Right atrium auricular region (tissue), 2 donors: ENCODE measurements at places on chromosomes 3 and 15.
A peak's percentile ranks its signal among the peaks of the same experiment; 100 is the strongest.

DNA sequence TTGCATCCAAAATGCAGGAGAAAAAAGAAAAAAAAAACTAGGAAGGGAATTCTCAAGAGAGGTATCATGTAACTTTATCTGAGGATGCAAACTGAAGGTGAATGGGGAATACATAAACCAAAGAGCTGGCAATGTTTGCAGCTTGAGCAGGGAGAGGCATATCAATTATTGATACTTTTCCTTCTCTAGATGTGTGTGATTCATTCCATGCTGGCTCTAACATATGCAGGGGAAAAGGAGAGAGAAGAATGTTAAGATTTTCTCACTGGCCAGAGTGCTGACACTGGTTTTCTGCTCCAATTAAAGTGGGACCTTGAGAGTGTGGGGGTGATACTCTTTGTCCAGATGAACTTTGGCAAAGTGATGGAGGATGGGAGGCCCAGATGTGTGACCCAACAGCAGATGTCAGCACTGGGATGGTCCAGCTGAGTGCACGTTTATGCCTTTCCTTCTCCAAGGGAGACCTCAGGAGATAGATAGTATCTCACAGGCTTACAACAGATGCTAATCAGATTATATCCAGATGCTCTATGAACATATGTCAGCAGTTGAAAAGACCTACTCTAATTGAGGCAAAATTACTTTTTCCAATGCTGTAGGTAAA, 50.0 kb upstream of the PSMD6 start:
- no peak overlapping the region for H3K27ac ChIP-seq
- no peaks in the 10 kb centered on the region for H3K36me3 ChIP-seq
- no peak overlapping the region for H3K4me3 ChIP-seq
- DNase-seq, result no peak

DNA sequence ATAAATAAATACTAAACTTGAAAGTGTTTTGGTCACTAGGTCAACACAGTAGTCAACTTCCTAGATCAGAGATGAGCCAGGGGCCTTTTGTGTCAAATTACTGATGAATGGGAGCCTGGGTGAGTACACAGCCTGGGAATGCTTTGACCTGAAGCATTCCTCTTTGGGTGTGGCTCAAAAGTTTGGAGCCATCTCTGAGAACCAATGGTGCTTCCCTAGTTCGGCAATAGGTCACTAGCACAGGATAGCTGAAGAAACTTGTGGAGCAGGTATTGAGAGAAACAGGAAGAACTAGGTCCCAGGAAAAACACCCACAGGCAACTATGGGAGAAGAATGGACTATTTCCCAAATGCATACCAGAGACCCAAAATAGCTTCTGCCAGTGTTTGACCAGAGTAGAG, 56.6 kb upstream of the PLXND1 start:
- peak overlapping the region; percentile 42 for H3K27ac ChIP-seq
- no peaks in the 10 kb centered on the region for H3K4me1 ChIP-seq
- no peak overlapping the region for H3K4me3 ChIP-seq
- H3K27me3 ChIP-seq, result no peaks in the 10 kb centered on the region
- no peak for DNase-seq

DNA sequence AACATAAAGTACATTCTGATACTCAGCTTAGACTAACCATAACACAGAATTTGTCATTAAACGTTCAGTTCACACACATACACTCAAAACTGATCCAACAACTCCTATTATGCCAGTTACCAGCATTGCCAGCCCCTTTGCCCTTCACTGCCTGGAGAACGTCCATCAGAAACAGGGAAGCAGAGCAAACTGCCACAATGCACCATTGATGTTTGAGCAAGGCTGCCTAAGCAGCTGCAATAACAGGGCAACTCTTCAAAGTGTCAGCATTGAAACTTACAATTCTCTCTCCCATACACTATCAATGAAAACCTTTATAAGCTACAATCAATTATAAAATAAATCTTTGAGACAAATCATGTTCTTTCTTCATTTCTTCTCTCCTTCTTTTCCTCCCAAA, 85.1 kb downstream of the ZBTB20 start:
- H3K4me1 ChIP-seq, result no peaks in the 10 kb centered on the region
- H3K4me3 ChIP-seq, result no peak overlapping the region
- no peaks in the 10 kb centered on the region for H3K36me3 ChIP-seq
- no peak for DNase-seq

DNA sequence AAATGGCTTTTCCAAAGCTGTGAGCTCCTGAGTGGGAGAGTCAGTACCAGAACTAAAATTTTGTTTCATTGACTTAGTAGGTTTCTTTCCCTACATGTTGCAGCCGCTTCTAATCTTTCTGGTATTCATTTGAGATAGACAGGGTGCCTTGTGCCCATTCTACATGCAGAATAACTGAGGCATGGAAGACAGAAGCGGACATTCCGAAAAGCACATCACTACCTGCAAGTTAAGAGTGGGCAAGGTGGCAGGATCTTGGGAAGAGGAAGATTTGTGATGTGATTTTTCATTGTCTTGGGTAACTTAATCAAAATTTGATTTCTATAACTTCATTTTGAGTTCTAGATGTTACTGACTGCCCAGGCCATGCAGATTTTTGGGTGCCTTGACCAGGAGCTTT, 2.0 kb downstream of the MAP2K5 start:
- no peaks in the 10 kb centered on the region for H3K36me3 ChIP-seq
- peaks cover 37% of the 10 kb centered on the region for H3K4me1 ChIP-seq
- no peaks in the 10 kb centered on the region for H3K27me3 ChIP-seq
- DNase-seq, result no peak
- H3K4me3 ChIP-seq, result no peak overlapping the region

- no peaks in the 10 kb centered on the region for H3K4me1 ChIP-seq
- H3K27me3 ChIP-seq, result no peaks in the 10 kb centered on the region
- H3K27ac ChIP-seq, result no peak overlapping the region
- no peak overlapping the region for H3K4me3 ChIP-seq
- H3K36me3 ChIP-seq, result no peaks in the 10 kb centered on the region
Measured at GRCh38 chr3:102353148-102353547, 81.7 kb upstream of the ZPLD1 start.

DNA sequence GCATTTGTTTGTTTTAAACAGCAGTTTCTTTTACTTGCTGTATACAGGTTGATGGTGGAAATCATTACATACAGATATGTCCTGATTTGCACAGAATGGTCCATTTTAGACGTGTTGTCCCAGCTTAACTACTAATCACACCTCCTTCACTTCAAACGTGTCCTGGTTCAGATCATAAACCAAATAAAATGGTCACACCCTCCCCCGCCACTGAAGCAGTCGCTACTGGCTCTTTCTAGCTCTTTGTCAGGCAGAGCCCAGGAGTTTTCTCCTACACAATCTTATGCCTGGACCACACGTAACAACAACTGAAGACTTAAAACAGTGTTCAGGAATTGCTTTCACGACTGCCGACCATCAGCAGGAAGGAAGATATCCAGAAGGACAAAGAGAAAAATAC, 73.6 kb downstream of the MESD start:
- no peaks in the 10 kb centered on the region for H3K36me3 ChIP-seq
- H3K27me3 ChIP-seq, result no peaks in the 10 kb centered on the region
- H3K4me1 ChIP-seq, result no peaks in the 10 kb centered on the region

- DNase-seq, result no peak
- no peaks in the 10 kb centered on the region for H3K27me3 ChIP-seq
- no peaks in the 10 kb centered on the region for H3K4me1 ChIP-seq
- no peak overlapping the region for H3K4me3 ChIP-seq
Measured at GRCh38 chr3:170976190-170976519, 50.4 kb downstream of the SLC2A2 start.

DNA sequence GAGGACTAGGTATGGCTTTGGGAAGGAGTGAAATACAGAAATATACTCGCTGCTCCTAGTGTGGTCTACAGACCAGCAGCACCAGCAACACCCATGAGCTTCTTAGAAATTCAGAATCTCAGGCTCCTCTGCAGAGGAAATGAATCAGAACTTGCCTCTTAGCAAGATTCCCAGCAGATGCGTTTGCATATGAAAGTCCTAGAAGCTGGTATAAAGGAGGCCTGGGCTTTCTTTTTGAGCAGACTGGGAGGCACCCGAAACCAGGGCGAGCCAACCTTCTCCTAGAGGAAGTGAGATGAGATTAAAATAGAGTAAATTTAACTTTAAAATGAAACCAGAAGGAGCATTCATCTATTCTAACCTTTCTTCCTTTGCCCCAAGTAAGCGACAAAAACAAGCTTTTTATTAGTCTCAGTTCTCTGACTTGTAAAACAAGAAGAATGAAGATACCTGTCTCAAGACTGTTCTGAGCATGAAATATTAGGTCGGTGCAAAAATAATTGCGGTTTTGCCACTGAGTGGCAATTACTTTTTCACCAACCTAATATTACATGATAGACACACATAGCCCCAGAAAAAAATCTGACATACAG, 140.0 kb downstream of the PDZRN3 start:
- H3K36me3 ChIP-seq, result no peaks in the 10 kb centered on the region
- no peak overlapping the region for H3K4me3 ChIP-seq
- H3K27me3 ChIP-seq, result no peaks in the 10 kb centered on the region
- no peak overlapping the region for H3K27ac ChIP-seq
- no peak for DNase-seq
- H3K4me1 ChIP-seq, result peaks cover 40% of the 10 kb centered on the region

DNA sequence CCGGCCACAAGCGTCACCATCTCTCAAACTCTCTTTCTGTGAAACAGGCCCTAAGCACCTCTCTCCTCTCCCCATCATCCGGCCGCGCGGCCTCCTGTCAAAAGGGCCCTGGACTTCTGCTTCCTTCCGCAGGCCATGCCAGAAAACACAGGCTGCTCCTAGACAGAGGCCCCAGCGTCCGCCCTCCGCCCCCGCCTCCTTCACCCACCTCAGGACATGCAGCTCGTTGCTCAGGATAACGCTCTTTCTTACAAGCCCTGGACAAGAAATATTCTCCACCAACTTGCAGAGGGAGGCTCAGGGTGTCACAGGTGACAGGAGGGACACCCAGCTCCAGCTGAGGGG, 212.0 kb downstream of the XXYLT1 start:
- no peak overlapping the region for H3K4me3 ChIP-seq
- no peak for DNase-seq
- H3K27me3 ChIP-seq, result no peaks in the 10 kb centered on the region
- H3K27ac ChIP-seq, result no peak overlapping the region
- H3K36me3 ChIP-seq, result no peaks in the 10 kb centered on the region

DNA sequence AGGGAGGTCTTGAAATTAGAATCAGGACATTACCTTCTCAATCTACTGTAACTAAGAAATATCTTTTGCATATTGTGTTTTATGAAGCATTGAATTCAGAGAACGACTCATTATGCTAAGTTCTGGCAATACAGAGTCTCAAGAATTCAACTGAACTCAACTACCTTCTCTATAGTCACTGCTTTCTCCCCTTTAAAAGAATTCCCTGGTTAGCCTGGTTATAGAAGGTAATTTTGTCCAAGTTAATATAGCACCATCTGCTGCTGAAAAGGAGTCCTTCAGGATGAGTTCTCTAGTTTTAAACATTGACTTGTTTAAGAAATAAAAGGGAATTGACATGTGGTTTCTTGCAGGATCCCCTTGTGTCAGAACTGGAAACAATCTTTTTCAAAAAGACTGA, 60.2 kb downstream of the IL16 start:
- no peaks in the 10 kb centered on the region for H3K4me1 ChIP-seq
- H3K27ac ChIP-seq, result no peak overlapping the region
- H3K4me3 ChIP-seq, result no peak overlapping the region
- no peaks in the 10 kb centered on the region for H3K36me3 ChIP-seq
- no peak for DNase-seq

GRCh38 chr15:84631706-84632272, 22.3 kb downstream of the WDR73 start:
- peaks cover 28% of the 10 kb centered on the region for H3K4me1 ChIP-seq
- peak overlapping the region; percentile 95 for H3K27ac ChIP-seq
- no peak for DNase-seq
- H3K4me3 ChIP-seq, result peak overlapping the region; percentile 64
- no peaks in the 10 kb centered on the region for H3K36me3 ChIP-seq
- H3K27me3 ChIP-seq, result no peaks in the 10 kb centered on the region

- no peaks in the 10 kb centered on the region for H3K27me3 ChIP-seq
- H3K27ac ChIP-seq, result peak within 1 kb of the TSS; percentile 85
- H3K36me3 ChIP-seq, result no peaks in the 10 kb centered on the region
Measured at GRCh38 chr3:142963516-142964448, at the start of gene PAQR9. Gene PAQR9 (minus strand): TSS chr3:142963674. CDS start chr3:142963336, 338 bp downstream.

DNA sequence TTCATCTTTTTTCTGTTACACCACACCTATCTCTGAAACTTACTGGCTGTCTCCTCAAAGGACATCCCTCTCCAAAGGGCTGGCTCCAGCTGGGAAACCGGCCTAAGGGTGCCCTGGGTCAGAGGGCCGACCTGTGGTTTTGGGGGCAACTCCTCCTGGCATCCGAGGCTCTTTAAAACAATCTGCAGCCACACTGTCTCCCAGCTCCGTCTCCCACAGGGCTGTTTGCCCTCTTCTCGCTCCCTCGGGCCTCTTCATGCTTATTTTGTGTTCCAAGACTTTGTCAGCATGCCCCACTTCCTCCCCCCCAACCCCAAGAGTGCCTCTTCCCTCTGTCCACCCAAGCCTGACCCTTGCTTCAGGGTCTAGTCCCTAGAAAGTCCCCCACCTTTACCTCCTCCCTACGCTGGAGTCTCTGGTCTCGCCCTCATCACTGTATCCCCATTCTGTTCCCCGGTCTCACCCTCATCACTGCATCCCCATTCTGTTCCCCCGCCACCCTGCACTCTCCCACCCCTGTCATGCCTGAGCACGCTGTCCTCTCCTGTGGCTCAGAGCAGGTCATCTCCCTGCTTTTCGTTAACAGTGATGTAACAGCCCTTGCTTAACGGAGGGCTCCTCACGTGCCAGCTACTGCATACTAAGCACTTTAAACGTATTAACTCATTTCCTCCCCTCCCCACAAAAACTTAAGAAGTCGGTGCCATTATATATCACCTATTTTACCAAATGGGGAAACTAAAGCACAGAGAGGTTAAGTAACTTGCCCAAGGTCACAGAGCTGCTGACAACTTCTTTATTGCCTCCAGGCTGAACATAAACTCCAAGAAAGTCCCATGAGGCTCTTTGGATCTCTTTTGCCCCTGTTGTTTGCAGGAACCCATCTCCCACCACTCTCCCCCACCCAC, 1.1 kb upstream of the CSK start:
- DNase-seq, result no peak
- H3K27me3 ChIP-seq, result no peaks in the 10 kb centered on the region
- peaks cover 75% of the 10 kb centered on the region for H3K4me1 ChIP-seq
- H3K27ac ChIP-seq, result peak overlapping the region; percentile 72
- no peaks in the 10 kb centered on the region for H3K36me3 ChIP-seq

- no peak for DNase-seq
- H3K27me3 ChIP-seq, result no peaks in the 10 kb centered on the region
- peaks cover 20% of the 10 kb centered on the region for H3K4me1 ChIP-seq
- no peaks in the 10 kb centered on the region for H3K36me3 ChIP-seq
Measured at GRCh38 chr3:196611761-196612483, 27.6 kb upstream of the NRROS start.

- H3K27ac ChIP-seq, result no peak overlapping the region
- no peaks in the 10 kb centered on the region for H3K36me3 ChIP-seq
Measured at GRCh38 chr3:18591120-18591519, 166.0 kb upstream of the SATB1 start.

- H3K36me3 ChIP-seq, result no peaks in the 10 kb centered on the region
- H3K4me1 ChIP-seq, result no peaks in the 10 kb centered on the region
- no peak for DNase-seq
- no peak overlapping the region for H3K4me3 ChIP-seq
- H3K27me3 ChIP-seq, result no peaks in the 10 kb centered on the region
- H3K27ac ChIP-seq, result no peak overlapping the region
Measured at GRCh38 chr3:148090156-148090555, 607.5 kb upstream of the AGTR1 start.
